Jurkat, Clone E6-1 (cell line): ENCODE measurements at places on chromosomes 6 and 20.

GRCh38 chr20:1809131-1809572, 86.1 kb upstream of the SIRPA start:
- DNase-seq: no peak

DNA sequence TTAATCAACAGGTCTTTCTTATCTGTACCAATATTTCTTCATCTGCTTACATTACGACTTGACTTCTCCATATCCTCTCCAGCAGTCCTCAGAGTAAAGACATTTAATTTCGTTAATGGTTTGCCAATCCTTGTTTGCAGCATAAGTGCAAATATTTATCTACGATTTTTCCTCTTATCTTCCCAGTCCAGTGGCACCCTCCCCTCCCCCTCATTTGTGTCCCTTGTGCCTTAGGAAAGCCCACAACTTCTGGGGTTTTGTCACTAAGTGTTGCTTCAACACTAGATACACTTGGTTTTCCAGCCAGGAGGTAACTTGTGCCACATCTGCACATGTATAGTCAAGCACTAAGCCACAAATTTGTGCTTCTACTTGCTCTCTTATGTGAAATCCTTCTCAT, 327.2 kb downstream of the CBLN4 start:
- no peak for DNase-seq

DNA sequence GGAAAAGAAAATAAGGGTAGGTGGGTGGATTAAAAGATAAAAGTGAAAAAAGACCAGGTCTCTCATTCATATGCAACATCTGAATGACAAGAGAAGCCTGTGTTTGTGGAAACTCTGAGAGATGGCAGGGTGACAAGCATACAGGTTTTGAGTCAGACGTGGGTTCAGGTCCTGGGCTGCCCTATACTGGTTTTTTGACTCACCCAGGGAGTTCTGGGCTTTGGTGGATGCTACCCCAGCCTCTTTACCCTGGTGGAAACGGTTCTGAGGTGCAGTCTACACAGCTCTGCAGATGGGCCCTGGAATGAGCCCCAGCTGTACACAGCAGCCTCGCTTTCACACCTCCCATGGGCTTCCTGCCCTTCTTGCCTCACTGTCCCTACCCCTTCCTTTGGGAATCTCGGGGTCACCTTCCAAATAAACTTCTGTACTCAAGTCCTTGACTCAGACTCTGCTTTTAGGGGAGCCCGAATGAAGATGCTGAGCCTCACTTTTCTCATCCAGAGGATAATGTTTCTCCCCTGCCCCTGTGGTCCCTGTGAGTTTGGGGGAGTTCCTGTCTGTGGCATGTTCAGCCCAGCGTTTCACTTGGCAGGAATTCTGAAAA, 77.7 kb upstream of the CLDN20 start:
- no peak for DNase-seq

GRCh38 chr20:49633643-49634042, 65.7 kb upstream of the PTGIS start:
- DNase-seq: no peak

- no peak for DNase-seq
Observed at GRCh38 chr6:168123165-168123911, 44.3 kb upstream of the FRMD1 start.

DNA sequence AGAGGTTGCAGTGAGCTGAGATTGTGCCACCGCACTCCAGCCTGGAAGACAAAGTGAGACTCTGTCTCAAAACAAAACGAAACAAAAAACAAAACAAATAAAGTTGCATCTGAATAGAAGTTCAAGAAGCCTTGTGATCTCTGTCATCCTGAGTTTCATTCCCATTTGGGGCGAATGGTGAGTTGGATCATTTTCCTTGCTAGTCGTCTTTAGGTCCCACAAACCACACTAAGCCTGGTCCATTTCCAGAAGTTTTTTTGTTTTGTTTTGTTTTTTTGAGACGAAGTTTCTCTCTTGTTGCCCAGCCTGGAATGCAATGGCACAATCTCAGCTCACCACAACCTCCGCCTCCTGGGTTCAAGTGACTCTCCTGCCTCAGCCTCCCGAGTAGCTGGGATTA, 33.8 kb downstream of the ZNF217 start:
- DNase-seq: no peak

DNA sequence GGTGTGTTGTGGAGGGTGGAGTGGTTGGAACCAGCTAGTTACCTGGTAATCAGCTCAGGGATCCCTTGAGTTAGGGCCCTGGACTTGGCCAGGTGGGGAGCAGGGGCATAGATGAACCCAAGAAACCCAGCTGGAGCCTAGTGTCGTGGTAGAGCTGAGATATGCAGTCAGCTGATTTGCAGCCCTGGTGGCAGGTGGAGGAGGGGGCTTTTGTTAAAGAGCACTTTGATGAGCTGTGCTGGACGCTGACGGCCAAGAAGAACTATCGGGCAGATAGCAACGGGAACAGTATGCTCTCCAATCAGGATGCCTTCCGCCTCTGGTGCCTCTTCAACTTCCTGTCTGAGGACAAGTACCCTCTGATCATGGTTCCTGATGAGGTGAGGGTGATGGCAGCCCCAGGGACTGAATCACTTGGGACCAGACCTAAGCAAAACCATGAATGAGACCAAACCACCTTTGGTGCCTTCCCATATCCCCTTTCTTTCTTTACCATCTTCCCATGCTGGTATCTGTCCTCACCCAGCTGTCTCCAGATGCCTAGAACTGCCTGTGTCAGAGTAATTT, 12.7 kb downstream of the DEF6 start:
- no peak for DNase-seq

DNA sequence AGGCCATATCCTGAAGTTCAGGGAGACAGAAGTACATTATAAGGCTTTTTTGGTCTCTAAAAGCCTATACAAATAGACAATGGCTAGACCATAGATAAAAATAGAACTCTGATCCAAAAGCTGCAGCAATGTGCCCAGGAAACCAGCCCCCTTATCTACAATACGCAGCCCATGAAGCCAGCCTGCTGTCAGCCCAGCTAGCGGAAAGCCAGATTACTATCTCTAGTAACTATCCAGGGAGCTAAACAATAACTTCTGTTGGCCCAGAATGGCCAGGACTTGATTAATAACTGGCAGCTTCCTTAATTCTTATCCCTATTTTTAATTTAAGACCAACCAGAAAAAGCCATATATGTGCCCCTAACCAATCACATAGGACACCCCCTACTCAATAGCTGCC, 160.4 kb upstream of the SMLR1 start:
- no peak for DNase-seq

DNA sequence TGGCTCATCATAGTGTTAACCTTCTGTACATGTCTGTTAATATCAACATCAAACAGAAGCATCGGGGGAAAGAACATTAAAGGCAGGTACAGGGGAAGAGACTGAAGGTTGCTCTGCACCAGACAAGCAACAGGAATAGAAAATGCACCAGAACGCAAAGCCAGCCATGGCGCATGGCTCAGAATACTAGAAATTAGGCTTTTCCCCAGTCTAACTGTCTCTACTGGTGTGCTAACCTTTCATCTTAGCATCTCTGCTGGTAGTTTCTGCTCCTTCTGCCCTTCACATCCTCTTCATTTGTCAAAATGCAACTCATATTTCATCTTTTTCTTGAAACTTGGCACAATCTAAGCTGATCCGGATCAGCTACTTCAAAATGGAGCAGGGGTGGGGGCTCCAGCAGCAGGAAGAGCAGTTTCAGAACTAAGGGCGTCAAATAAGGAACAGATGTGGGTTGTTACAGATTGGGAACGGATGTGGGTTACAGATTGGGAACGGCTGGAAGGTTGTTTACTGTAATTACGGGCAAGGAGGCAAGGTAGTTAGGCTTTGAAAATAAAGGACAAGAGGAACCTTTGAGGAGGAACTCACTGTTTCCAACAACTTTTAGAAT, 13.1 kb upstream of the RNASET2 start:
- DNase-seq: no peak

- no peak for DNase-seq
Observed at GRCh38 chr20:1327827-1328679, 886 bp downstream of the SDCBP2 start.

DNA sequence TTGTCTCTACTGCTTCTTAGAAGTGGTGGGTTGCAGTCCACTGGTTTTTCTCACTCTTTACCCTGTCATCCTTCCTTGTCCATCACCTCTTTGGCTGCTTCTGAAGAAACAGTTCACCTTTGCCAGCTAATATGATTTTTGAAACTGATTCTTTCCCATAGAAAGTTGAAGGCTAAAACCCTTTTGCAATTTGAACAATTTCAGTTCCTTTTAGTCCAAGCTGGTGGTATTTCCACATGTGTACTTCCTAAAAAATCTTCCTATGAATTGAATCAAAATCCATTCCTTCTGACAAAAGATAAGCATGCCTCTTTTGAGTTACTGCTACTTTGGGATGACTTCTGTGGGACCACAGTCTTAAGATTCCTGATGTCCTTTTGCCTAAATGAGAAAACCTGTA, 210.0 kb upstream of the MAN1A1 start:
- no peak for DNase-seq

GRCh38 chr6:33570806-33571636, 9.1 kb downstream of the BAK1 start:
- peak; percentile 95 for DNase-seq

DNA sequence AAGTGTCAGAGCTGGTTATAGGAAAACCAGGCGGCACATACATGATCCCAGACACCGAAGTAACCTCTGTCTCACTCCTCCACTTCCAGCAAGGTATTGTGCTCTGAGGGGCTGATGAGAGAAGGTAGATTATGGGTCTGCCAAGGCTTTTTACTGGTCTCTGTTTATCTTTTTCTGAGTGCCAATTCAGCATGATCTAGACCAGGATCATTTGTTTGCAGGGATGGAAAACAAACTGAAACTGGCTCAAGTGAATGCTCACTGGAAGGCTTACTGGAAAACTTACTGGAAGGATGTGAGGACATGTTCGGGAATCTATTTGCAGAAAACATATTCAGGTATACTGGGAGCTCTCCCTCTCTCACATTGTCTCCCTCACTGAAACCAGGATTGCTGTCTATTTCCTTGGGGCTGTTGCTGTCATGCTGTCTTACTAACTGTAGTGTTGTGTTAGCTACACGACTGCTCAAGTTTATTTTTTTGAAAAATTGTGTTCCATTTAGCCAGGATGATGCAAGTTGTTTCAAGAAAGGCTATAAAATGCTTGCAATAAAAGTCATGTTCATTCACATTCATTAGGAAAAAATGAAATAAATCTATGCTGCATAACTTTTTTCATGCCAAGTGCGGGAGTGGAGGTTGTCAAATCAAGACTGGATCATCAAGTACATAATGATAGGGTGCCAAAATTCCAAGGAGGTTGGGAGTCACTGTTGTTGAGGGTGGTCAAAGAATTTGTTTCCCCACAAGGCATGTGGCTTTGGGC, 37.0 kb downstream of the KLHL31 start:
- DNase-seq: no peak

DNA sequence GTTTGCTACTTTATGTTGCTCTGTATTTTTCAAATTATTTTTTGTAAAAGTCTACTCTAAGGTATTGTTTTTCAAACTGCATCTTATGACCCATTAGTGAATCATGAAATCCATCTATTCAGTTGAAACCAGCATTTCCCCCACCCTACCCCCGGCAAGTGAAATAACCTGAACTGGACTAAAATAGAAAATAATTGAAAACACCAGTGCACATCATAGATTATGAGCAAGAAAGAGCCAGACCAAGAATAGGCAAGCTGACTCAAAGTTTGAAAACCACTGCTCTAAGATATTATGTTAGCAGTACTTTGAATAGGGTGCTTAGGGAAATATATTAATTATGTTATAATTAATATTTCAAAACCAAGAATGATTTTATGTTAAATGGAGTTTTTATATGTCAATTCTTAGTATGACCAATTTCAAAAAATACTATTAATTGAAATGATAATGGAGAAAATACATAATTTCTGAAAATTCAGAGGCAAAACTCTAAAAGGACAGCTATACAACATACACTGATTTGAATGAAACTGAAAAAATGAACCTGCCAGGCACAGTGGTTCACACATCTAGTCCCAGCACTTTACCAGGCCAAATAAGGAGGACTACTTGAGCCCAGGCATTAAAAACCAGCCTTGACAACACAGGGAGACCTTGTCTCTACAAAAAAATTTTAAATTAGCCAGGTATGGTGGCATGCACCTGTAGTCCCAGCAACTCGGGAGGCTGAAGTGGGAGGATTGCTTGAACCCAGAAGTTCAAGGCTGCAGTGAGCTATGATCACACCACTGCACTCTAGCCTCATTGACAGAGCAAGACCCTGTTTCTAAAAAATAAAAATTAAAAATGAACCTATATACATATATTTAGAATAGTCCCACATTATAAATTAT, 112.0 kb downstream of the CDK19 start:
- DNase-seq: no peak

DNA sequence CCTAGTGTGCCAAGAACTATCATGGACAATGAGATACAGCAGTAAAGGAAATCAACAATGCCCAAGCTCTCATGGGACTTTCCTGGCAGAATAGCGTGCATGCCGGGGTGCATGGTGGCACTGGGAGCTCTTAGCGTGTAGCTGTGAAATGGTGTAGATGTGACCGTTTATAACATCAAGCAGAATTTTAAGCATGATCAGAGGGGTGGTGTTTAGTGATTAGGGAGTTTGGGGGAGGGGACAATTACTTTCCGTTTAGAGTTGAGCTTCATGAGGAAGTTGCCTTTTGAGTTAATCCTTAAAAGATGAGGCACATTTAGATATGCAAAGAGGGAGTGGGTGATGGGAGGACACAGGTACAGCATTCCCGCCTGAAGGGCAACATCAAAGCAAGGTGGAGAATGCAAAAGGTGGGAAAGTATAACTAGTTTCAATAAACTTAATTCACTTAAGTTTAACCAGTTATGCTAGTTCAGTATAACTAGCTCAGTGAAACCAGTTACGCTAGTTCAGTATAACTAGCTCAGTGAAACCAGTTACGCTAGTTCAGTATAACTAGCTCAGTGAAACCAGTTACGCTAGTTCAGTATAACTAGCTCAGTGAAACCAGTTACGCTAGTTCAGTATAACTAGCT, 661.6 kb downstream of the QKI start:
- DNase-seq: no peak

- no peak for DNase-seq
Observed at GRCh38 chr6:167707686-167708500, 118.8 kb upstream of the AFDN start.

GRCh38 chr20:48163505-48163904, 378.2 kb upstream of the SULF2 start:
- DNase-seq: no peak

- DNase-seq: no peak
Observed at GRCh38 chr6:106102967-106103727, 17.0 kb downstream of the PRDM1 start.

- no peak for DNase-seq
Observed at GRCh38 chr6:31178143-31179041, 7.9 kb upstream of the POU5F1 start.
